Bone marrow (tissue), 2 donors: ENCODE measurements at places on chromosomes 3 and 15.

GRCh38 chr3:38960953-38961622 is 90.7 kb downstream of the SCN11A start:
- DNase-seq, result no peak

- DNase-seq, result no peak
Observed at GRCh38 chr3:130916507-130917167, 22.8 kb downstream of the ATP2C1 start.

GRCh38 chr15:36313021-36313420 is 266.4 kb upstream of the CDIN1 start:
- DNase-seq, result no peak

GRCh38 chr3:40899286-40899712 is 300.0 kb upstream of the CTNNB1 start:
- DNase-seq, result no peak
